ENCODE measurements at places on chromosomes 2 and 18. TPM values are rescaled to one million over a fixed set of nuclear protein-coding genes. Genes with fewer than 3 reads are reported as not detected.

Gene CCDC121
- total RNA-seq, result 1.8 TPM

Gene INHA
- total RNA-seq, result 0.83 TPM

Gene ALPP
- 0.26 TPM for total RNA-seq

Gene SERPINB12
- not detected for total RNA-seq

Gene TBR1
- not detected for total RNA-seq

Gene STARD6
- total RNA-seq, result 0.29 TPM

Gene VAMP8
- total RNA-seq, result 22.0 TPM

Gene SERPINB11
- total RNA-seq, result not detected

Gene EIF4E2
- 84.3 TPM for total RNA-seq

Gene UGT1A8
- total RNA-seq, result not detected

Gene GCG
- not detected for total RNA-seq

Gene GNLY
- total RNA-seq, result not detected

Gene PKDCC
- total RNA-seq, result 3.8 TPM

Gene CEP192
- 15.6 TPM for total RNA-seq

Gene MAP2
- total RNA-seq, result 2.9 TPM

Gene ACMSD
- not detected for total RNA-seq

Gene TMEM169
- total RNA-seq, result 0.88 TPM

Gene ABCG8
- total RNA-seq, result not detected

Gene UGT1A3
- total RNA-seq, result not detected

Gene SOX11
- 9.3 TPM for total RNA-seq

Gene ANKRD62
- not detected for total RNA-seq

Gene KCNG2
- not detected for total RNA-seq

Gene C2orf72
- 0.40 TPM for total RNA-seq

Gene CYP27C1
- 1.2 TPM for total RNA-seq

Gene PLGLB1
- total RNA-seq, result 0.13 TPM

Gene ASXL3
- not detected for total RNA-seq

Gene RASGRP3
- total RNA-seq, result 0.45 TPM

Gene MERTK
- 0.13 TPM for total RNA-seq

Gene LDLRAD4
- 1.6 TPM for total RNA-seq

Gene AQP12A
- not detected for total RNA-seq

Gene UGT1A4
- total RNA-seq, result not detected

Gene GAREM2
- 2.4 TPM for total RNA-seq

Gene NCKAP5
- 4.9 TPM for total RNA-seq

Gene SLC9A2
- not detected for total RNA-seq

All from A375 (cell line).